Testis (tissue), 5 donors: ENCODE measurements at places on chromosomes 6 and 20. TPM values are rescaled to one million over a fixed set of nuclear protein-coding genes. Genes with fewer than 3 reads are reported as not detected.

- peaks cover 20% of the 10 kb centered on the region for H3K4me1 ChIP-seq
- H3K36me3 ChIP-seq = no peaks in the 10 kb centered on the region
- no peaks in the 10 kb centered on the region for H3K27me3 ChIP-seq
- H3K4me3 ChIP-seq = peak overlapping the region; percentile 76
Measured at GRCh38 chr6:145814035-145814500, 527 bp downstream of the FBXO30 start.

DNA sequence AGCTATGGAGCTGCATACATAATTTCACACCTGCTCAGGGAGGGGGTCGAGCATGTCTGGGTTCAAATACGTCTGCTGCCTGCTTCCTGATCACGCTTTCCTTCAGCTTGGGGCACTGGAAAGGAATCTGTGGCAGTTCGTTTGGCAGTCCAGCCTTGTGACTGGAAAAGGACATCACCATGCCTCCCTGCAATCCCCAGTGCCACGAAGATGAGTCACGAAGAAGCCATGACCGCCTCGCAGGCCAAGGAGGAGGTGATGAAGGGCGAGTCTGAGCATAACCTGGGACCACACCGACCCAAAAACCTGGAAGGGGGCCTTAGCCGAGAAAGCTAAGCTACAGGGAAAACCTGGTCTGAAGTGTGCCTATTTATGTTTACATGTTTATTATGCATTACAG lies 13.1 kb downstream of the JAG1 start:
- no peak overlapping the region for H3K27ac ChIP-seq
- H3K27me3 ChIP-seq = no peaks in the 10 kb centered on the region
- DNase-seq = no peak
- no peaks in the 10 kb centered on the region for H3K36me3 ChIP-seq
- no peak overlapping the region for H3K4me3 ChIP-seq

GRCh38 chr6:69732045-69732444 lies 64.8 kb downstream of the LMBRD1 start:
- H3K4me1 ChIP-seq = no peaks in the 10 kb centered on the region
- no peaks in the 10 kb centered on the region for H3K36me3 ChIP-seq
- no peak for DNase-seq
- no peak overlapping the region for H3K27ac ChIP-seq
- H3K27me3 ChIP-seq = no peaks in the 10 kb centered on the region

GRCh38 chr6:41750374-41750773 lies 3.2 kb upstream of the PGC start:
- no peaks in the 10 kb centered on the region for H3K36me3 ChIP-seq
- no peaks in the 10 kb centered on the region for H3K27me3 ChIP-seq
- no peak overlapping the region for H3K27ac ChIP-seq
- H3K4me1 ChIP-seq = no peaks in the 10 kb centered on the region
- H3K4me3 ChIP-seq = no peak overlapping the region

GRCh38 chr20:49187330-49187850 lies 744 bp downstream of the STAU1 start:
- peak; percentile 28 for DNase-seq
- H3K4me3 ChIP-seq = peak overlapping the region; percentile 67
- no peaks in the 10 kb centered on the region for H3K36me3 ChIP-seq
- peaks cover 16% of the 10 kb centered on the region for H3K4me1 ChIP-seq
- H3K27me3 ChIP-seq = no peaks in the 10 kb centered on the region

EYS gene
- total RNA-seq = 1.3 TPM

CRISP3 gene
- total RNA-seq = not detected

FRS3 gene
- 34.1 TPM for total RNA-seq

TMC2 gene
- total RNA-seq = 0.56 TPM

TCF15 gene
- total RNA-seq = 3.7 TPM

TMEM244 gene
- not detected for total RNA-seq

LY6G6F gene
- not detected for total RNA-seq
